ENCODE measurements at places on chromosomes 16 and 17. TPM values are rescaled to one million over a fixed set of nuclear protein-coding genes. Genes with fewer than 3 reads are reported as not detected.
A peak's percentile ranks its signal among the peaks of the same experiment; 100 is the strongest.

The CNGB1 gene
- 3.0 TPM for total RNA-seq

The AOC3 gene
- 1.00 TPM for total RNA-seq

The PRAC2 gene
- total RNA-seq: not detected

The CA4 gene
- total RNA-seq: 3.2 TPM

The KRT20 gene
- 0.82 TPM for total RNA-seq

The FOXJ1 gene
- 7.8 TPM for total RNA-seq

The HS3ST3A1 gene
- 2.0 TPM for total RNA-seq

The HASPIN gene
- 2.6 TPM for total RNA-seq

GRCh38 chr17:65514541-65514940 lies 46.9 kb downstream of the AXIN2 start:
- no peak for DNase-seq

GRCh38 chr17:46166692-46167249 lies 26.5 kb downstream of the KANSL1 start:
- DNase-seq: no peak

- DNase-seq: no peak
Observed at GRCh38 chr16:85153046-85153445, 40.8 kb upstream of the CIBAR2 start.

GRCh38 chr17:79353548-79353947 lies 257.3 kb downstream of the RBFOX3 start:
- no peak for DNase-seq

- no peak for DNase-seq
Observed at GRCh38 chr16:54203851-54204505, 82.6 kb downstream of the IRX3 start.

- no peak for DNase-seq
Observed at GRCh38 chr17:74697515-74697914, 15.2 kb downstream of the CD300LF start.

- DNase-seq: no peak
Observed at GRCh38 chr17:57858838-57859237, 9.0 kb upstream of the MRPS23 start.

GRCh38 chr16:47299587-47299986 lies 155.8 kb upstream of the NETO2 start:
- no peak for DNase-seq

DNA sequence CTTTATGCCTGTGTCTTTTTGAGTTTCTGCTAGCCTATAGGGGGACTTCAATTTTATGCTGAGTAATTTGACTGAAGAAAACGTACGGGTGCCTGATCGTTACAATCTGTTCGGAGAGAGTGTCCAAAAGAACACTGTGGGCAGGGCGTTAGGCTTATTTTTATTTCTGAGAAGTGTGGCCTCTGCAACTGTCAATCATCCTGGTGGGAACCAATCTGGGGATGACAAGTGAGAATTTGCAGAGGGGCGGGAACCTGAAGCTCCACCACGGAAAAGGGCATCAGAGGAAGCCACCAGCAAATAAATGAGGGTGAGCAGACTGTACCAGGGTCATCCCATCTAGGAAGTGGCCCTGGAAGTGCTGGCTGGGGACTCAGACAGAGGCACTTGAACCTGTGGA lies 12.0 kb upstream of the CDYL2 start:
- no peak for DNase-seq

DNA sequence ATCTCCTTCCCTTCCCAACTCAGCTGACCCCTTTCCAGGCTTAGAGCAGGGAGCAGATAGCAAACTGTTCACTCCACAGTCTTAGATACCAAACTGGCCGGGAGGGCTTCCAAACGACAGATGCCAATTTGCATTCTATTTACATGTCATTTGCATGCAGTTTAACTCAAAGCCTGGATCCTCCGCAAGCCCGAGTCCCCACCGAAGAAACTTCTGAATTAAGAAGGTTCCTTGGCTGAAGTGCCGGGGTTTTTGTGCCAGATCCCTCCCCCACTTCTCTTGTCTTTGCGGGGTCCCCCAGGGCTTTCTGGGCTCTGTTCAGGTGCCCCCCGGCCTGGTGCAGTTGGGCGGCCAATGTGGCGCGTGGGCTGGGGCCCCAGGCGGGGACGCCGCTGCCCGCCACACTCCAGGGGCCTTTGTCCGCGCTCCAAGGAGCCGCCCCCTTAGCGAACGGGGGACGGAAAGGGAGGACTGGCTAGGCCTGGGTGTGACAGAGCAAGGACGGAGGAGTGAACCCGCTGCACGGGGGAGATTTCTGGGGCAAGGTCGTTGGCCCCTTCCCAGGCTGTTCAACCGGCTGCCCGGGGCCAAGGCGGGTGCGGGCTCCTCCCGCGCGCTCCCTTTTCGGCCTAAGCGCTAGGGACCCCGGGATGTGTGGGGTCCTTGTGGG lies 1.2 kb downstream of the GPRC5B start:
- DNase-seq: peak; percentile 62

DNA sequence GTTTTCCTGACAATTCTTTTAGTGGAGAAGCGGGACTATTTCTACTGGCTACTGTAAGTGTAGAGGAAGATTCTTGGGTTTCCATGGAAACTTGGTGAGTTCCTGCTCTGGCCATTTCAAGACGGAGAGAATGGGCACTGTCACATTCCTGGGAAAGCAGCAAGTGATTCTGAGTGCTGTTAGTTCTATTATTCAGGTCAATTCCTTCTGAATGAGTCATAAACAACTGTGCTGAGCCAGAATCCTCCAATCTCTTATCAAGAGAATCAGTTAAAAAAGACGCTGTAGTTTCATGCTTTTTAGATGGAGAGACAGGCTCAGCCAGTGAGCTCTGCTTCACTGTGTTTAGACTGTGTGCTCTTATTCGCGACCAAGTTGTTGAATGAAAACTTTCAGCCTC lies 19.6 kb downstream of the AKAP10 start:
- DNase-seq: no peak

DNA sequence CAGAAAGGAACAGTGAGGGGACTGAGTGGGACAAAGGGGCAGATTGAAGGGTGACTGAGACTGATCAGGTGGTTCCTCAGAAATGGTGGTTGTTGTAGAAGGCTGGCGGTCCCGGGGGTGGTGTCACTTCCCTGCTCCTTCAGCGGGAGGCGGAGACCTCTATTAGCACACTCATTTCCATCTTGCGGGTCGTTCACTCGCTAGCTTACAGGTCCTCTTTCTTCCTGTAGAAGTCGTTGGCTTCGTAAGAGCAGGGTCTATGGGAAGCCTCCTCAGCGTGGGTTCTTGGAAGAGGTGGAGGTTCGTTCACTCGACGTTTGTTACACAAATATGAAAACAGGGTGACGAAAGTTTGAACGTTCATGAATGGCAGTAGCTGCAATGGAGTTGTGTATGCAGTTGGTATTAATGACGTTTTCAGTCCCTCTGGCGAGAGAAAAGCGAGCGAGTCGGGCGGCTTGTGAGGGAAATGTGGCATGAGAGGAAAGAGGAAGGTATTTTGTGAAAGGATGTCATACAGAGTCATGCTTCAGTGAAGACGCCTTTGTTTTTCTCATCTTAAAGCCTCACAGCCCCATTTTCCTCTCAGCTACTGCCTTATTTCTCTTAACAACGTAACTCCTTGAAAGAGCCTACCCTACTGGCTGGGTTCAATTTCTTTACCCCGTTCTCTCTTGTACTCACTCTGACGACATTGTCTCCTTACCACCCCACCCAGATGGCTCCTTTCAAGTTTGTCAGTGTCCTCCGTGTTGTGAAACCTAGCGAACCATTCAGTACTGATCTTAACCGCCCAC lies 667 bp downstream of the EFCAB13 start:
- DNase-seq: no peak

GRCh38 chr17:27241346-27241946 lies 52.5 kb upstream of the WSB1 start:
- DNase-seq: no peak

Measured in cerebellum (tissue), 4 donors.